ENCODE measurements at places on chromosomes 16 and 17. TPM values are rescaled to one million over a fixed set of nuclear protein-coding genes. Genes with fewer than 3 reads are reported as not detected.

Gene HES7
- not detected for total RNA-seq

Gene CCL15
- total RNA-seq: 40.1 TPM

- no peak for DNase-seq
Measured at GRCh38 chr17:4170639-4171280, 27.8 kb downstream of the CYB5D2 start.

GRCh38 chr17:43644081-43644480 is 17.6 kb downstream of the MEOX1 start:
- DNase-seq: no peak

DNA sequence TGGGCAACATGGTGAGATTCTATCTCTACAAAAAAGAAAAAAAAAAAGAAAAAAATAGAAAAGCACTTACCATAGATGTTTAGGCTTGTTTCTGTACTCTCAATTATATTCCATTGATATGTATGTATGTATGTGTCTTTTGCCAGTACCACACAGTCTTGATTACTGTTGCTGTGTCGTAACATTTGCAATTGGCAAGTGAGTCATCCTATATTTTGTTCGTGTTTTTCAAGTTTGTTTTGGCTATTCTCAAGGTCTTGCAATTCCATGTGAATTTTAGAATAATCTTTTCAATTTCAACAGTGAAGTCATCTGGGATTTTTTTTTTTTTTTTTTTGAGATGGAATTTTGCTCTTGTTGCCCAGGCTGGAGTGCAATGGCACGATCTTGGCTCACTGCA is 19.3 kb downstream of the SPECC1 start:
- DNase-seq: no peak

- no peak for DNase-seq
Measured at GRCh38 chr16:12395268-12395667, 408.4 kb downstream of the CPPED1 start.

- no peak for DNase-seq
Measured at GRCh38 chr17:61734466-61734865, 128.9 kb downstream of the BRIP1 start.

DNA sequence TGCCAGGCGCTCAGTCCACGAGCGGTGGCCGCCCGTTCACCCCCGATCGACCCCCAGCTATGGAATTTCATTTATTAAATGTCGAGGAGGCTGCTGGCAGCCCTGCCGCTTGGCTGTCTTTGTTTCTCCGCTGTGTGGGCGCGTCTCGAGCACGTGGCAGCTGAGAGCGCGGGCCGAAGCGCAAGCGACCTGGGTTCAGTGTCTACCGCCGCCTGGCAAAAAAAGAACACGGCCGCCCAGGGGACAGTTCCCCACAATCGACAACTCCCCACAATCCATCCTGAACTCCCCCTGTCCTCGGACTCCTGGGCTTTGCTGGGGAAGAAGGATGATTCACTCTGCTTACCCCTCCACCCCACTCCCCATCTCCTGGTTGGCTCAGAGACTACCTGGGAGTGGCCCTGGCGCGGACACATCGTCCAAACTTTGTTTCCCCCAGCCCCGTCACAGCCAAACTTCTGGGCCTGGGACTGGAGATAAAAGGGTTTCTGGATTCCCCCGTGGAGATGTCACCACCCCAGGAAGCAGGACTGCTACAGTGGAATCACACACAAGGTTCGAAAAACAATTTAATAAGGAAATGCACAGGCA is 1.7 kb upstream of the ANKRD13B start:
- DNase-seq: peak; percentile 71

DNA sequence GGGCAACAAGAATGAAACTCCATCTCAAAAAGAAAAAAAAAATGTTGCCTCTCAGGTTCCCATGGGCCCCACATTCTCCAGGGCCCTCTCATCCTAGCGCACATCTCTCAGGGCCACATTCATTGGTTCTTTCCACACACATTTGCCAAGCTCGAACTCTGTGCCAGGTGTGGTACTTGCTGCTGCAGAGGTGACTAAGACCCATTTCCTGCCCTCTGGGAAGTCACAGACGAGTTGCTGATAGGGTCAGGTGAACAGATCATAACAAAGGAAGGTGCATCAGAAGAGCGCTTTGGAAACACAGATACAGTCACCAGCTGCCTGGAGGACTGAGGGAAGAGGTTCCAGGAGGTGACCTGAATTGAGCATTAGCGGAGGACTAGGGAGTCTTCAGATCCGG is 1.0 kb downstream of the GSDMA start:
- no peak for DNase-seq

GRCh38 chr16:83227336-83227735 is 580.4 kb upstream of the HSBP1 start:
- no peak for DNase-seq

GRCh38 chr17:81390873-81391255 is 4.4 kb upstream of the BAHCC1 start:
- no peak for DNase-seq

DNA sequence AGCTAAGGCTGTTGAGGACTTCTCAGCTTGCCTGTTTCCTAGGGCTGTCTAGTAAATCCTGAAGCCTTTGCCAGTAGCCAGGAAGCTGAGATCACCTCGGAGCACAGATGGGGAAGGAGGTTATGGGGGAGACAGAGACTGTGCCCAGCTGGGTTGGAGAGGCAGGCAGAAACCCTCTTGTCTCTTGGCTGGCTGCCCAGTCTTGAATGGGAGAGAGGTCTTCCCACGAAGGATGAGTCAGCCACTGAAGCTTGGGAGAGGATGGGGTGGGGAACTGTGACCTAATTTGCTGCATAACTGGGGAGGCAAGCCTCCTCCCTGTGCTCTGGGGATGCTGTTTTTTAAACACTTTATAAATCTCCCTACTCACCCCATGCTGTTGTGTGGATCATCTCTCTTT is 69.8 kb downstream of the SHISA9 start:
- peak; percentile 43 for DNase-seq

DNA sequence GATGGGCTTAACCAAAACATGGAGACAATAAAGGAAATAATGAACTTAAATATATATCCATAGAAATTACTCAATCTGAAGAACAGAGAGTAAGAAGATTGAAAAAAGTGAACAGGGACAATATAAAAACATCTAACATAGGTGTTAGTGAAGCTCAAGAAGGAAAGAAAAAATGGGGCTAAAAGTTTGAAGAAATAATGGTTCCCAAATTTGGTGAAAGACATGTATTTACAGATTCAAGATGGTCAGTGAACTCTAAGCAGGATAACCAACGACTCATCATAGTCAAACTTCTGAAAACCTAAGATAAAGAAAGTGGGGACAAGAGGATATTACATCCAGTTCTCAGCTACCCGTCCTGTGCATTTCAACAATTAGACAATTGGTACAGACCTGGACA is 22.6 kb downstream of the SDK2 start:
- no peak for DNase-seq

- no peak for DNase-seq
Measured at GRCh38 chr17:35291802-35292201, 48.9 kb downstream of the SLFN5 start.

DNA sequence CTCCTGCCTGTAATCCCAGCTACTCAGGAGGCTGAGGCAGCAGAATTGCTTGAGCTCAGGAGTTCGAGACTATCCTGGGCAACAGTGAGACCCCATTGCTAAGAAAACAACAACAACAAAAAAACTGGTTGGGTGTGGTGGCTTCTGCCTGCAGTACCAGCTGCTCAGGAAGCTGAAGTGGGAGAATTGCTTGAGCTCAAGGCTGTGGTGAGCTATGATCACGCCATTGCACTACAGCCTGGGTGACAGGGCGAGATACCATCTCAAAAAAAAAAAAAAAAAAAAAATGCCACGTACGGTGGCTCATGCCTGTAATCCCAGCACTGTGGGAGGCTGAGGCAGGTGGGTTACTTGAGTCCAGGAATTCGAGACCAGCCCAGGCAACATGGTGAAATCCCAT is 34.1 kb downstream of the NME2 start:
- no peak for DNase-seq

DNA sequence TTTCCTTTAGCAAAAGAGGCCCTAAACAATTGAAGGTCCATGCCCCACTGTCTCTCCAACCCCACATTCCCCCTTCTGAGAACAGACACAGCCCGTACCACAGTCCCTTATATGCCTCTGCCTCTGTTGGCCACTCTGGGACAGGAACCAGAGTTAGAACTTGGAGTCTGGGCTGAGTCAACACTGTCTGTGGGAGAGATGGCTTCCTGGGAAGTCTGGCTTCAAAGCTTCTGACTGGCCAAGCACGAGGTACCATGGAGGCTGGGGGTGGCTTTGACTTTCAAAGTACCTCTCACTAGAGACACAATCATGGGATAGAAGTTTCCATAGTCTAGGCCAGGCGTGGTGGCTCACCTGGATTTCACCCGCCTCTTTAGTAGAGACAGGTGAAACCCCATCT is 14.9 kb upstream of the SPOP start:
- DNase-seq: no peak

DNA sequence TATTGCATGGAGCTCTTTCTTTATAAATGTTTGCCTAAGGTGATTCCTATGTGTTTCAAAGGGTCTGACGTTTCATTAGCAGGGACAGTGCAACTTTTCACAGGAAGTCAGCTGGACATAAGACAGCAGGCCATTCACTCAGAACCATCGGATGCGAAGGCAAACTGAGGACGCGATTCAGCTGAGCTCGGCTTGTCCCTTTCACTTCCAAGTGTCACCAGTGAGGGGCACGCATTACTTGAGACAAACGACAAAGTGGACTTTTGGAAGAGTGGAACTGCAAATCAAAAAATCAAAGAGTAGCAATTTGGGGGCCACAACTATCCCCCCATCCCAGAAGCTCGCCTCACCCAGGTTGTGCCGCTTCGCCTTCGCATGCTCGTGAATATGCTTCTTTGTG is 14.6 kb downstream of the USP22 start:
- no peak for DNase-seq
